Ammon's horn (tissue), 1 donor: ENCODE measurements at places on chromosomes 6 and 20.
A peak's percentile ranks its signal among the peaks of the same experiment; 100 is the strongest.

GRCh38 chr6:148407372-148407771 lies 64.7 kb downstream of the SASH1 start:
- DNase-seq = no peak

GRCh38 chr6:130672153-130672552 lies 155.1 kb upstream of the SMLR1 start:
- no peak for DNase-seq

DNA sequence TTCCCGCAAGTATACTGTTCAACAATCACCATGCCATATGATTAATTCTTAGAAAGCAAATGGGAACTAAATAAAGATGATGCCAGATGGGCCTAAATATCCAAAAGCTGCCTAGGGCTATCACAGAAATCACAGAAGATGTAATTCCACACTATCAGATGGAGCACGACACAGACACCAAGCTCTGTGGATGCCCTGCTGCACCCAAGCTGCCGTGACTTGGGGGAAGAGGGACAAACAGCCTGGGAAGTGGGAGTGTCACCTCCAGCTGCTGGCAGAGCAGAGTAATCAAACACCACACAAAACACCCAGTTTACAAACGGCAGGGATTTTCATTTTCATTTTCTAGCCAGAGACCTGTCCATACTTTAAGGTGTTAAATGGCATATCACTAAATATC lies 35.7 kb downstream of the PDE10A start:
- no peak for DNase-seq

DNA sequence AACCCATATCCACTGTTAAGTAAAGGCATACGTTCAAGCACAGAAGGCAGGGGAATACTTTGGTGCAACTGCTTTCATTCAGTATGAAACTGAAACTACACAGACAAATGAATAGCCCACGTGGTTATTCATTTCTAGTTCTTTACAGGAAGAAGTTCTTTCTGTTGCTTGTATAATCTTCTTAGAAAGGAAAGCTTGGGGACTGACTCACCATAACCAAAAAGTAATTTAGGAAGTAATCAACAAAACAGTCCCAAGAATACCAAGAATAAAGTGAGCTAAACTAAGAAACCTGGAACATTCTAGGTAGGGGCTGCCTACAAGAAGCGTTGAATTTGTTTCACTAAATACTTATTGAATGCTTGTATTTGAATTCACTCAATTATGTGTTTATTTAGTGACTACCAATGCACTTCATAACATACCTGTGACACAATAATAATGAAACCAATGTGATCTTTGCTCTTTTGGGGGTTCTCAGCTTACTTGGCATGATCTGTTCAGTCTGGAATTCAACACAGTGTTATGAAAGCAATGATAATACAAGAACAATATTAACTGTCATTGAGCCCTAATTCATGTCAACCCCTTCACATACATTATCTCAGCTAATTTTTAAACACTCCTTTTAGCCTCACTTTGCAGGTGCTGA lies 25.1 kb upstream of the KIAA0408 start:
- no peak for DNase-seq

GRCh38 chr6:160300076-160300695 lies 41.6 kb upstream of the SLC22A2 start:
- DNase-seq = no peak

GRCh38 chr6:38172739-38173410 lies 353.3 kb downstream of the ZFAND3 start:
- DNase-seq = no peak

DNA sequence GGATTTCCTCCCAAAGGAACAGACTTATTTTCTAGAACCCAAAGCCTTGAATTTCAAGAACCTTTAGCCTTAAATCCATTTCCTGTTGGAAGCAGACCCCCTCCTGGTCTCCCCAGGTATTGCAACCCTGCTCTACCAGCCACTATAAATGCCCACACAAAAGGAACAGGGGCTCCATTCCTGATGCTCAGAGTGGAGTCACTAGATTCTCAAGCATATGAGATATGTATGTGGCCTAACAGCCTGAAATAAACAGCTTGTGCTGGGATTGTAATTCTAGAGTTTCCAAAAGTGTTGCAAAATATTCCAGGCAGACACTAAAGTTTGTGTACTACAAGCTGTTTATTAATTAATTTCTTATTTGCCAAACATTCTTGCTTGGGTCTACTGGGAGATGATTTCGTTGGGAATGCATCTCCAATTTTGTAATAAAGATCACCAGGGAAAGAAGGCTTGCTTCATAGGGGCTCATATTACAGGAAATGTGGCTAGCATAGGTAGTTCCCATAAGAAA lies 44.8 kb downstream of the RIPOR3 start:
- no peak for DNase-seq

DNA sequence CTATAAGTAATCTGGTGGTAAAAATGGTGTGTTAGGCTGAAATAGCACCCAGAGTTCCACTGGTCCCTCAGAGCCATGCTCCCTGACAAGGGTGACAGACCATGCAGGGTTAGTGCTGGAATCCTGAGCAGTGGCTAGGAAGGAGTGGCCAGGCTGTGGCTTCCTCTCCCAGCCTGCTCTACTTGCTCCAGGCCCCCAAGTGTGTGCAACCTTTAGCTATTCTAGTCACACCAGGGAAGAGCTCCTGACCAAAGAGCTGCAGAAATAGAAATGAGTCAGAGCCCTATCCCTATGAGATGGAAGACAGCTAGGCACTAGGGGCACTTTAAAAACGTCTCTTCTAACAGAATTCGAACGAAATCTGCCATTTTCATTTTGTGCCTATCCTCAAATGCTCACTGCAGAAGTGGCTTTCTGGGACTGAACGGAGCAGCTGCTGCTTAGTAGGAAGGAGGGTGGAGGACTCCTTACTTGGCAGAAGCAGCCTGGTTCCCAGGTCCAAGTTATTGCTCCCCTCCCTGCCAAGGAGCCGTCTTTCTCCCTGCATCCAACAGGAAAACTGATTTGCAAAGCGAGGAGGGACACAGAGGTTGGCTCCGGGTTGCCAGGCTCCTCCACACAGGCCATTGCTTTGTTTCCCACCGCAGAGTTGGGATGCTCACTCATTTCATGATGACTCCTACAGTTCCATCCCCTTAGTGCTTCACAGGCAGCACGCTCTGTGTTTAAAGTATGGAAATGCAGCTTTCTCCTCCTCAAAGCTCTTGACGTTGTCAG lies 754.5 kb downstream of the C6orf118 start:
- DNase-seq = peak; percentile 55

- DNase-seq = peak; percentile 29
Observed at GRCh38 chr20:32333988-32334885, 23.9 kb upstream of the ASXL1 start.

DNA sequence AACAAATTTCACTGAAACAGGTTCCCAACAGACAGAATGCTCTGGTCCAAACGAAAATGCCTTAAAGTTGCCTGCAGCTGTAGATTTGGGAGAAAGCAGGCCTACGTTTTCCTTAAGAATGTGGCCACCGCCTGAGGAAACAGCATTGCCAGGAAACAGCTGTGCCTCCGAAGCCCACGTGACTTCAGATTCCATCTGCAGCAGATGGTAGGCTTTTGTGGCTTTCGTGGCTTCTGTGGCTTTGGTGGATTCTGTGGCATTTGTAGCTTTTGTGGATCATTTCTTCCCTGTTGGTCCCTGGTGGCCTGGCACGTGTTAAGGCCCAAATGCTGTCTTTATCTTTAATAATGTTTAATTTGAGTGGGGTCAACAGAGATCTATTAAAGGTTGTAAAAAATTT lies 222.9 kb downstream of the TTLL2 start:
- no peak for DNase-seq

GRCh38 chr20:44969300-44969894 lies 3.1 kb downstream of the STK4 start:
- no peak for DNase-seq

GRCh38 chr6:70797625-70798024 lies 129.9 kb downstream of the SMAP1 start:
- no peak for DNase-seq

- no peak for DNase-seq
Observed at GRCh38 chr6:150368762-150369161, at the start of gene IYD. Gene IYD (plus strand): TSS chr6:150369012. CDS start chr6:150369032, 20 bp downstream.

DNA sequence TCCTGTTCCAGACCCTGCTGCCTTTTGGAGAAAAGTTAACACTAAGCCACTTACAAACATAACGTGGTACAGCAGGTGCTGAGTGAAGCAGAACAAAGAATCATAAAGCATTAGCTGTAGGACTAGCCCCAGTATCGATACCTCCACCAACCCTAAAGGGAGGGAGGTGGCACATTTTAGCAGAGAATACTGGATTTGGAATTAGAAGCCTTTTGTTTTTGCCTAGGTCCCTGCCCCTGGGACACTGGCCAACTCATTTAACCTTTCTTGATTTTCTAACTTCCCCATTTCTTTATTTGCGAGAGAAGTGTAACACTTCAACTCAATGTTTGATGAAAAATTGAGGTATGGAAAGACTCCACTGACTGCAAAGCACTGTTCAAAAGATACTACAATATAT lies 93.5 kb downstream of the B3GAT2 start:
- DNase-seq = no peak

- no peak for DNase-seq
Observed at GRCh38 chr6:15038013-15038791, 207.7 kb upstream of the JARID2 start.

GRCh38 chr20:33127422-33128097 lies 40.4 kb upstream of the BPIFA2 start:
- no peak for DNase-seq

- DNase-seq = peak; percentile 77
Observed at GRCh38 chr6:27752038-27752885, 159.9 kb downstream of the OR2B2 start.

DNA sequence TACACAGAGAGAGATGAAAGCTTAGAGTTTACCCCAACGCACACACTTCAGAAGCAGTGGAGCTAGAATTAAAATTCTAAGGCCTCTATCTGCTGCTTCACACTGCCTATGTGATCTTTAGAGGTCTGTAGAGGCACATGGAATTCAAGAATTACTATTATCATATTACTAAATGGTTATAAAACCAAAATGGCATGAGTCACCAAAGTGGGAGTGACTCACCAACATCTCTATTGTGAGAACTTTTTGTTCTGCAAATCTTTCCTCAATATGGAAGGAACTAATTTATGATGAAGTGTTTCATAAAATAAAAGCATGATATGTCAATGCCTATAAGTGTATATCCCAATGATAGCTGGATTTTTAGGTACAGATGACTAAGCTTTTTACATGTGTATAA lies 28.5 kb upstream of the TMEM244 start:
- no peak for DNase-seq

GRCh38 chr20:62999580-62999979 lies 7.2 kb downstream of the BHLHE23 start:
- DNase-seq = no peak

DNA sequence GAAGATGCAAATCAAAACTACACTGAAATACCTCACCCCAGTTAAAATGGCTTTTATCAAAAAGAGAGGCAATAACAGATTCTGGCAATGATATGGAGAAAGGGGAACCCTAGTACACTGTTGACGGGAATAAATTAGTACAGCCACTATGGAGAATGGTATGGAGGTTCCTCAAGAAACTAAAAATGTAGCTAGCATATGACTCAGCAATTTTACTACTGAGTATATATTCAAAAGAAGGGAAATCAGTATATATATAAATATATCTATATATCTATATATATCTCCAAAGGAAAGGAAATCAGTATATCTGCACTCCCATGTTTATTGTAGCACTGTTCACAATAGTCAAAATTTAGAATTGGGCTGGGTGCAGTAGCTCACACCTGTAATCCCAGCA lies 113.9 kb downstream of the KLHL32 start:
- no peak for DNase-seq

GRCh38 chr6:122798099-122798641 lies 9.1 kb downstream of the SMPDL3A start:
- no peak for DNase-seq

DNA sequence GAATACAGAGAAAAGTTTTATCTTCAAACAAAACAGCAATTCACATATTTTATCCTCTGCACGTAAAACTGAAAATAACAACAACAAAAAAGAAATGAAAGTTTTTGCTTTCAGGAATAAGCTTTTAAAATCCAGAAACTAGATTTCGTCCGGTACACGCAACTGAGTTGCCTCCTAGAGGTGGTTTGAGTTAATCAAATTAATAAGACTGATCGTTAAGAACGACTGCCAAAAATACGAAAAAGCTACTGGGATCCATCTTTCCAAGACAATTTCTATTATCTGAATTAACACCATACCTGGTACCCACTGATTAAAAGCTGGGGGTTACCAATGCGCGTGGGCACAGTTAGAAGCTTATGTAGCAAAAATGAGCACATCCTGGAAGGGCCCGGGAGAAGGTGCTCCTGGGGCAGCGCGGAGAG lies 669 bp downstream of the PDCD2 start:
- no peak for DNase-seq

GRCh38 chr6:75946146-75946831 lies 126.2 kb downstream of the IMPG1 start:
- DNase-seq = no peak

DNA sequence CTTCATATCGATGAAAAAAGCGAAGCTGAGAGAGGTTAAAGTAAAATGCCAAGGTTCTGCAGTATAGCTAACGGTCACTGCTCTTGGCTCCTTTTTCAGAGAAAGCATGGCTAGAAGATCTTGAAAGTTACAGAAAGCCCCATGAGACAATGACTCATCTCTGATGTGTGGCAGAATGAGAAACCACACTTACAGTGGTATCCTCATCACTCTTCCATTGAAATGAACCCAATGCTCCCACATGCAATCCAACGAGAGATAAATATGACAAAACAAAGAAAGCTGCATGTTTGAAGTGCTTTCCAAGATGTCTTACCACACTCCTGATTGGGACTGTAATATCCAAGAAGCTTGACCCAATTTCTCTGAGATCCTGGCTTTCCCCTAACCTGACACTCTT lies 694.9 kb downstream of the PRKN start:
- no peak for DNase-seq

DNA sequence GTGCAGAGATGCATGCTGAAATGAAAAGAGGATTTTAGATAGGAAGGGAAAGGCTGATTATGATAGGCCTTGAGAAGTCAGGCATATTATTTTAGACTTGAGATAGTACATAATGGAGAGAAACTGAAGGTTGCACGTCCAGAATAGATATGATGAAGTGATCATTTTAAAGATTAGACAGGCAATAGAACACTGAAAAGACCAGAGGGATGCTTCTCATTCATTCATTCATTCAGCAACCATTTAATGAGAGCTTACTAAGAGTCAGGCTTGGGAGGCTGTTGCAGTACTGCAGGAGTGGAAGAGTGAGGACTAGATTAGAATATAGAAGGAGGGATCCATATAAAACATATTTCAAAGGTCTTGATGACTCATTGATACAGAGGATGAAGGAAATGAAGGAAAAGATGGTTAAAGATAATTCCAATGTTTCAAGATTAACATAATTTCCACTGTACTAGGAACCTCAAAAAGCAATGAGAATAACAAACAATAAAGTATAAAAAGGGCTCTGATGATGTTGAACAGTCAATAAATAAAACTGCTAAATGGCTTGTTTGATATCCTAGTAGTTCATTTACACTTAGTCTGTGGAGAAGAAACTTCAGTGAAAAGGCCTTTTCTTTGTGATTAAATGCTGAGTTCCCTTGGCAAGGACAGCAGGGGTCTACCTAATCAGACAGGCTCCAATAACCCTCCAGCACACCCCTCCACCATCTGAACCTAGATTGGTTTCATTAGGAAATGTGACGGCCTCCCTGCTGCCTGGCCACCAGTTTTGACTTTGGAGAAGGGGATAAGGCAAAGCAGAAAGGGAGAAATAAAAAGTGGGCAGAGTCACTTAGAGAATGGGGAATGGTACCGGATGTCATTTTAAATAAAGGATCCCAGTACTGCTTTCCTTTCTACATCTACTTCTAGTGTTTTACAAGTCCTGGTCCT lies 5.3 kb upstream of the FBXO9 start:
- no peak for DNase-seq
